ENCODE measurements at places on chromosomes 7 and 10.

DNA sequence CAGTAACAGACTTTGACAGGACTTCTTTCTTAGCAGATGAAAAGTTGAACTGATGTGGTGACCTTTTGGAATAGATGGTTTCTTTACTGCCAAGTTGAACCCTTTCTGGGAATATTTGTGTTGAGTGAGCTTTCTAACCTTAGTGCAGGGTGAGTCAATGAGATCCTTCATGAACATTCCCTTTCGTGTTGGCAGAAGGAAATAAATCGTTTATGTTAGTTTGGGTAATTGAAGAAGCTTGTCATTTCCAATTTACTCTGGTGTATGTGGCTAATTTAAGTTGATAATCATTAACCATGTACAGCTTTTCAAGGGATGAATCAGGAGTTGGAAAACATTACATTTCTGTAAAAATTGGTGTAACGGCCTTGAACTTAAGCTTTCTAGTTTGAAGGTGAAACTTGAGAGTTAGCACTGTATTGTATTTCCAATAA lies 43.4 kb downstream of the PTTG1IP2 start:
- no peak for DNase-seq

DNA sequence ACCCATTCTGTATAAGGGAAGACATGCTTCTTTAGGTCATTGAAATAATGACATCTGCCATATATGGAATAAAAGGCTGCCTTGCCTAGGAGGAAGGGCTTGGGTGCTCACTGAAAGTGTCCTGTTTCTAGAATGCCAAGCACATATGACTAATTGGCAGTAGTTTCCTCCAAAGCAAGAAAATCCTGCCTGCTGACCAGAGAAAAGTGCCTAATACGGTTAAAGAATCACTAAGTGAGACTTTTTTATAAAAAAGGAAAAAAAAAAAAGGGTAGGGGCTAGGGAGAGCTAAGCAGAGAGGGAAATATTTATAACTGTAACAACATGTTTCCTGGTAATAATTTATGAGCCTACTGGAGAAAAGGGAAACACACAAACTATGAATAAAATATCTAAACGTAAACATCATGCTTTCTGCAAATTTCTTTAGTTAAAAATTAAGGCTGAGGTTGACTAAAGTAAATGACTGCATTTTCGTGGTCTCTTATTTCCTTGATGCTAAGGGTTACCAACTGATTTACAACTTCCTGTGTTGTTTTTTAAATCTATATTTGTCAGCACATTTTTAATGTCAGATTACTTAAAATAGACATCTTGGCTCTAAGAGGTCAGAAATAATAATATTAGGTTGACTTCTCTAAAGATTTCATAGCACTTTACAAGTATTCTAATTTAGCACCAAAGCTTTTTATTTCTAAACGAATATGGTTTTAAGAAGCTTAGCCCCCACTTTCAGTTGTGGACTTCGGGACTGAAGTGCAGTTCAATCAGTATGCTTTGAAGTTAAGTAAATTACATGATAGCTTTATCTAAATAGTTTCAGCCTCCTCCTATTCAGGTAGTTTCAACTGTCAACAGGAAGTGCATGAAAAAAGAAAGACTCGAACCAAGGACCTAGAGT lies 89.6 kb downstream of the CABCOCO1 start:
- DNase-seq = no peak

GRCh38 chr7:28942168-28942567 lies 16.0 kb downstream of the TRIL start:
- DNase-seq = no peak

DNA sequence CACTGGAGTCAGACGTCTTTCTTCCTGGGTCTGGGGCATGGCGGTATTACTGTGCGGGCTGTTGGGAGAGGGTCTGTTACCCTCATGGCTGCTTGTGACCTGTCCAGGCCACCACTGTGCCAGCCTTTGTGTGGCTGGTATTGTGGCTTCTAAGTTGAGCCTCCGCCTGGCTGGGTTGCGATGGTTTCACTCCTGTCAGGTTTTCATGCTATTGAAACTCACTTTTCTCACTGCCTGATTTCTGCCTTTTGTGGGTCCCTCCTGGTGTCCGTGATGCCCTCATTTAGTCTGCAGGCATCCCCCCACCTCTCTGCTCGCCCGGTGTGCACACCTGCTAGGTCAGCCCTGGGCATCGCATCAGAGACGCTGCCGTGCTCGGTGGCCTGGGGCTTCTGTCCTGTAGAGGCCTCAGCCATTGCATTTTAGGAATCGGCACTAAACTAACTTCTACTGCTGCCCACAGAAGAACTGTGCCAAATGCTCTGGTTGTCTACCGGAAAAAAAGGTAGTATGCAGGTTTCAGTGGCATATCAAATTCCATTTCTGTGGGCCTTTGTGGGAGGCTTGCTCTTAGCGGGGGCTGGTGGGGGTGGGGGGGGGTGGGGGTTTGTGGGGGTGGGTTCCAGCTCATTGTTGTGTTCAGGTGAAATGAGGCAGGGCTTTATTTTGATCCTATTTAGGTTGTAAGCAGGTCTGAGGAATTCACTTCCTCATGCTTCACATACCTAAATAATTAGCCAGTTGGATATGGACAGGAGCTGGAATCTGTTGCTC lies 64.3 kb downstream of the MGMT start:
- DNase-seq = no peak

DNA sequence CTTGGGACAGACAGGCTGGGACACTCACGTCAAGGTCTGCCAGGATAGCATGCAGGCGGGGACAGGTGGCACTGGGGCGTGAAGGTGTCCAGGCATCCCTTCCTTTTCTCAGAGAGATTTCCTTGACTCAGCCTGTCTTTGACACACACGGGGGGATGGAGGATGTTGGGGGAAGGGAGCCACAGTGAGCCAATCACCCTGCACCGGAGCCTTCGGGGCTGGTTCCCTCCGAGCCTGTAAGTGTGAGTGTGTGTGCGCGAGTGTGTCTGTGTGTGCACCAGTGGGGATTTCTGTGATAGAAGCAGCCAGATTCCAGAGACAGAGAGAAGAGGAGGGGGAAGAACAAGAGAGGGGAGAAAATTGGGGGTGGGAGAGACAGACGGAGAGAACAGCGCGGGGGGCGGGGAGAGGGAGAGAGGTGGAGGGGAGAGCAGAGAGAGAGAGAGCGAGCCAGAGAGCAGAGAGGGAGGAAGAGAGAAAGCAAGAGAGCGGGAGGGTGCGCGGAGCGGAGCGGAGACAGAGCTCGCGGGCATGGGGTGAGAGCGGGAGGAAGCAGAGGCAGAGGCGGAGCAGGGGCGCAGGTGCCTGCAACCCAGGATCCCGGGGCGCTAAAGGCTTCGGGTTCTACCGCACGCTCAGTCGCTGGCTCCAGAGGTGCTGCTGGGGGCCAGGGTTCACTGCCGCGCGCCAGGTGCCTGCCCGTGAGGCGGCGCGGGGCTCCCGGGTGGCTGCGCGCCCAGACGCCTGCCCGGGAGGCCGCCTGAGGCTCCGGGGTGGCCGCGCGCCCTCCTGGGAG lies 466 bp upstream of the GPR26 start:
- no peak for DNase-seq

DNA sequence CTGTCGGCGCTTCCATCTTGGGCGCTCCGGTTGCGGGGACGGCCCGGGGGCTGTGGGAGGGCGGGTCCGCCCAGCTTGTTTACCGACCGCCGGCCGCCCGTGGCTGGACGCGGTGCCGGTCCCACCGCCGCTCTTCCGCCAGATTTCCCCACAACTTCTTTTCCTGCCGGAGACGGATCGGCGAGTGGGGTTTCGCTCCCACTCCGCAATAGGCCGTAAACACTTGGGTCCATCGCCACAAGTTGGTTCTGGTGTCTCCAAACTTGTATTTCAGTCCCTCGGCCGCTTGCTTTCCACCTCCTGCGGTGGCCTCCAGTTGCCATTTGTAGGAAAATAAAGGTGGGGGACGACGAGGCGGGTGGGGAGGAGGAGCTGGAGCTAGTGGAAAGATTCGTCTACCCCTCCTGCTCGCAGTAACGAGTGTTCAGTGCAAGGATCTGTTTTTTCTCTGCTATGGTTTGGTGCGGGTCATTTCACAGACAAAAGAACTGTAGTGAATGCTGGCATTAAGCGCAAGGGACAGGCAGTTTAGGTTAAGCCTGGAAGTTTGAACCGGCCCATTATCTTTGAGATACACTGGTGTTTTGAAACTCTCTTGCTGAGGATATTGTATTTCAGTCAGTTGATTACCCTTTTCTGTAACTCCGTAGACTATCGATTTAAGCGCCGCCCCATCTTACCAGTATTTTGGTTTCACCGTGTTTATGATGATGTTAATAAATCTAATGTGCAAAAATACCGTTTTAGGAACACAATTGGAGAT lies 24.3 kb upstream of the ZRANB1 start:
- peak; percentile 82 for DNase-seq

DNA sequence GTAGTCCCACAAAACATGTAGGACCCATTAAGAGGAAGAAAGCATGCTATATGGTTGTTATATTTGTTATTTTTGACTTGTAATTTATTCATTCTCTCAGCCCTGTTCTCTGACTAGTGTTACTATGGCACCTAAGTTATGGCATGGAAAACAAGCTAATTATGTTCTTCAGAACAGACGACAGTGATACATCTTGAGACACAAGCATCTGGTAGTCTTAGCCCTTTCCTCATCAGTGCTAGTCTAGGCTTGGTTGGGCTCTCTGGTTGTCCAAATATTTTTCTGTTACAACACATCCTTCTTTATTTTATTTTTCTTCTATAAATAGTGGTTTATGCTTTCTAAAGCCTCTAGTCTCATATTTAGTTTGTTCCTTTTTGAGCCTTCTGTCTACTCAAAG lies 308.3 kb upstream of the KAT6B start:
- no peak for DNase-seq

DNA sequence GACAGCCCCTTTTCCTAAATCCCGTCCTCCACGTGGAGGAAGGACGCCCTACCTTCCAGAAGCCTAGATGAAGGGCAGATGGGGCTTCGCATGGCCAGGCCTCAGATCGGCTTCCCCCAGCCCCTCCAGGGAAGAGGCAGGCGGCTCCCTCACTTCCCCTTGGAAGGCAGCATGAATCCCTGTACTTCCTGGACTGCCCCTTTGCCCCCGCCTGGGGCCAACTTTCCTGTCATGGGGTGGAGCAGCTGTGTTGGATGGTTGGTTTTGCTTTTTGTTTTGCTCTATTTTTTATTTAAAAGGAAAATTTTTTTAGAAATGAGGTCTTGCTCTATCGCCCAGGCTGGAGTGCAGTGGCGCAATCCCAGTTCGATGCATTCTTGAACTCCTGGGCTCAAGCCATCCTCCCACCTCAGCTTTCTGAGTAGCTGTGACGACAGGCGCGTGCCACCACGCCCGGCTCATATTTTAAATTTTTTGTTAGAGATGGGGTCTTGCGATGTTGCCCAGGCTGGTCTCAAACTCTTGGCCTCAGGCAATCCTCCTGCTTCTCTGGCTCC lies 27.2 kb downstream of the GTF2IRD1 start:
- no peak for DNase-seq
